ENCODE measurements at places on chromosomes 6 and 20. TPM values are rescaled to one million over a fixed set of nuclear protein-coding genes. Genes with fewer than 3 reads are reported as not detected.

- DNase-seq, result no peak
Observed at GRCh38 chr6:51199105-51199552, 380.5 kb downstream of the TFAP2B start.

GRCh38 chr20:62276439-62276838, 26.4 kb upstream of the ADRM1 start:
- peak; percentile 90 for DNase-seq

- DNase-seq, result no peak
Observed at GRCh38 chr6:22237526-22237925, 59.3 kb downstream of the PRL start.

DNA sequence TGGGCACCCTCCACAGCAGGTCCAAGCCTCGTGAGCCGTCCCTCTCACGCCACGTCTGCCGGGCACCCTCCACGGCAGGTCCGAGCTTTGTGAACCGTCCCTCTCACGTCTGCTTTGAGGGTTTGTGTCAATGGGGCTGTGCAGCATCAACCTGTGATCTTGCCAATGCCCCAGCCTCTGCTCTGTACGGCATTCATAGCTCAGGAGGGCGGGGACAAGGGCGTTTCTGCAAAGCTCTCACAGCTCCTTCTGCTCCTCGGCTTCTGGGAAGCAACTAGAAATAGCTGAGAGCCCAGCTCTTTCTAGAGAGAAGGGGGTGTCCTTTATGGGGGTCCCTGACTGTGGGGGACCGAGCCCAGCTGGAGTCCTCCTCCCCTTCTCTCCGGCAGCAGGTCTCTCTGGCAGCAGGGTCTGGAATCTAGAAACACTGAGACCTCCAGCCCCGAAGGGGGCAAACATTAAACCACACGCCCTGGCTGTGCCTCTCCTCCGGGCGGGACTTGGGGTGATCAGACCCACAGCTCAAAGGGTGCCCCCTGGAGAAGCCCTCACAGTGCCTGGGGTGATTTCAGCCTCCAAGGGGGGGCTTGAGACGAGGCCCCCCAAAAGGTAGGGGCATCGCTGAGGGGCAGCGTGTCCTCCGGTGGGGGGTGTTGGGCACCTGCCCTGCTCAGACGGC, 41.2 kb upstream of the CHRNA4 start:
- peak; percentile 47 for DNase-seq

- no peak for DNase-seq
Observed at GRCh38 chr6:91608428-91608827, 1021.6 kb upstream of the MAP3K7 start.

ARMC2 gene
- 22.7 TPM for total RNA-seq

MUC21 gene
- total RNA-seq, result not detected

MRAP2 gene
- total RNA-seq, result 15.8 TPM

FUT9 gene
- 73.0 TPM for total RNA-seq

BTNL2 gene
- total RNA-seq, result 0.18 TPM

Data from cerebellum (tissue), 4 donors.